ENCODE measurements at places on chromosomes 2 and 18.

DNA sequence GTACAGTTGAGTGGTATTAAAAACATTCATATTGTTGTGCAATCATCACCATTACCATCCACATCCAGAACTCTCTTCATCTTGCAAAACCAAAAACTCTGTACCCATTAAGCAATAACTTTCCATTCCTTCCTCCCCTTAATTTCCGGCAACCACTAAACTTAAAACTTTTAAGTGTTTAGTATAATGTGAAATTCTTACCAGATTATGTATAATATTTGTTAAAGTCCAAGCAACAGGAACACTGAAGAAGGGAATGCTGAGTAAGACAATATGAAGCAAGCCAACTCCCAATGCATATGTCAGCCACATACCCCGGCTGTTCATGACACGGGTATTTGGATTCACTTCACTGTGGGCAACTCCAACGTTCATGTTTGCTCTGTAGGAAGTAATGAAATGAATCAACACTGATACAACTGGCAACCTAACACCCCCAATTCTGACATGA lies 1.9 kb downstream of the ORMDL1 start:
- no peak for DNase-seq

GRCh38 chr2:159202568-159203071 lies 83.9 kb downstream of the WDSUB1 start:
- no peak for DNase-seq

DNA sequence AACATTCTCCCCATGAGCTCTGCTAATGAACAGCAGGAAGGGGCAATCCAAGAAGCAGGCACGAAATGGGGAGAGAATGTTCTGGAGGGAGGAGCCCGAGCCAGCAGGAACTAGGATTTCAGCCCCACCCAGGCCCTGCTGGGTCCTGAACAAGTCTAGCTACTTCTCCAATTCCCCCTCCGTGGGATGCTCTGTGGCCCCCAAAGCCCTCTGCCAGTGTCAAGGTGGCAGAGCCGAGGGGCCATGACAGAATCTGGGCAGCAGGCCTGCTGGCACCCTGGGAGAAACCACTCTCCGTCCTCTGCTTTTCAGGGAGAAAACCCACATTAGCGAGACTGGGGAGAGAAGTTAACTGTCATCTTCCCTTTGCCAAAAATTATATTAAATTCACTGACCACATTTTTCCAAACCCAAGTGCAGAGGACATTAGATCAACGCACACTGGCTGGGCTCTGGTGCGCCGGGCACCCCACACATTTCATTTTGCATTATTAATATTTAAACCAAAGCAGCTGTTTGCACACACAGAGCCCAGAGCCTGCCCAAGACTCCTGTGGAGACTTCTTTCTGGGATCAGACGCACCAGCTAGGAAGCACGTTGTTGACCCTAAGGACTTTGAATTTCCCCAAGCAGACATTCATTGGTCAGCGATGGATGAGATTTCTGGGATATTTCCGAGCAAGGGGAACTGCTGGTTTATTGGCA lies 80.2 kb upstream of the PKDCC start:
- no peak for DNase-seq

DNA sequence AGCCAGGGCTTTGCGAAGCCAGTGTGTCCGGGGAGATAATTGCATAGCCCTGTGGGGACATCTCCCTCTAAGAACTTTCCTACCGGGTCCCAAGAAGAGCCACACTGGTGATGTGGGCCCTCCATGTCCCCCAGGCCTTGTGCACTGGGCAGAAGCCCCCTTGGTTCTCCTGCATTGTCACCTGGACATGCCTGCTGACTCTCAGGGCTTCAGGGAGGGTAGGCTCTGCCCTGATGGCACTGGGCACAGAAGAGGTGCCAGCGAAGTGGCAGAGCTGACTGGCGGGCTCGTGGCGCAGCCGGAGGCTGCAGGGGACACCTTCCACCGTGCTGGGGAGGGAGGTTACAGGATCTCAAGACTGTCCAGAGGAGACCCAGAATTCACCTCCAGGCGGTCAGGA lies 28.3 kb downstream of the GLI2 start:
- DNase-seq, result no peak

DNA sequence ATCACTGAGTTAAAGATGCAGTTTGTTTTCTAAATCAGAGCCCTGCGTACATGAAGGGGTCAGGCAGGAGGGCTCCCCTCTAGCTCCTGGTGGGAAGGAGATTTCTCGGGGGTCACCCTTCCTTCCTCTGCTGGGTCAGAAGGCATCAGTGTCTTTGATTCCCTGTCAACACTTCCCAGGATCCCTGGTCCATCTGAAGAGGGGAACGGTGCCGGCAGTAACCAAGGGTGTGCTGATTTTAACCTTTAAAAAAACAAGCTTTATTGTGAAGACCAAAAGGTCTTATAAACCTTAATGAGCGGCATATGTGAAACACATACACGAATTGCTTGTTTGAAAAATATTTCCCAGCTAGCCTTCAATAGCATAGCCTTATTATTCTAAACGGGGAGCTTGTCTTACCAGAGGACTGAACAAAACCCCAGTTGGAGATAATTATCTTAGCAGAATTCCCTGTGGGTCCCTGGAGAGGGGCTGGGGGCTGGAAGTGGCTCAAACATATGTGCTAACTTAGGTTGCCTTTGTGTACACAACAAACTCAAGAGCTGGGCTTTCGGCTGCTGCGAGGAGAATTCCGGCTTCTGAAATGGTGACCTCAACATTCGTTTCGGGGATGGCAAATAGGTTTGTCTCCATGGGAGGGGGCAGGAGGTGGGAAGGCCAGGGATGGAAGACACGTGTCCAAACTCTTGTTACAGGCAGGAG lies 114.9 kb upstream of the MYCN start:
- DNase-seq, result no peak

DNA sequence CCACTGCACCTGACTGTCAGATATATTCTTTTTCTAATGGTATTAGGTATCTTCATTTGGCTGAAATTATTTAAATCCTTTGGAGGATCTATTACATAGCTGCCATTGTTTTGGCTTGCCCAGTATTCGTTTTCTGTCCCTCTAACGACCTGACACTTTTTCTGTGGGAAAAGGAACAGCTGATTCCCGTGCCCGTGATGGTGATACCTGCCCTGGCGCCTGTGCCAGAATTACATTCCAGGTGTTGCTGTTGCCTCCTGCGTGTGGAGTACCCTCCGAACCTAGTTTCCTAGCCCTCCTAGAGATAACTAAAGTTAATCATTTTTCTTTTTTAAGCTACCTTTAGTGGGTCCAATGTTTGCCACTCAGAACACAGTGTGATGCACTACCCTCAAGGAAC lies 14.0 kb downstream of the HOXD1 start:
- DNase-seq, result no peak
